ENCODE measurements at places on chromosomes 3 and 15. TPM values are rescaled to one million over a fixed set of nuclear protein-coding genes. Genes with fewer than 3 reads are reported as not detected.

GRK7 gene
- not detected for polyA plus RNA-seq

GRCh38 chr3:163011596-163011995 is 1515.0 kb downstream of the OTOL1 start:
- DNase-seq = no peak

AVEN gene
- 25.3 TPM for polyA plus RNA-seq

DNA sequence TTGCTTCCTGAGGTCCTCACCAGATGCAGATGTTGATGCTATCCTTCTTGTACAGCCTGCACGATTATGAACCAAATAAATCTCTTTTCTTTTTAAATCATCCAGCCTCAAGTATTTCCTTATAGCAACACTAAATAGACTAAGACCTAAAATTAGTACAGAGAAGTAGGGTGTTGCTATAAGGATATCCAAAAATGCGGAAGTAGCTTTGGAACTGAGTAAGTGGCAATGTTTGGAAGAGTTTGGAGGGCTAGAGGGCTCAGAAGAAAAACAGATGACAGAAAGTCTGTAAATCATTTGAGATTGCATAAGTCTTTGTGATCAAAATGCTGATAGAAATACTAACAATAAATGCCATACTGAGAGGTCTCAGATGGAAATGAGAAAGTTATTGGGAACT is 894.9 kb downstream of the DIPK2A start:
- no peak for DNase-seq

- DNase-seq = no peak
These were observed 47.2 kb downstream of the CCDC33 start for GRCh38 chr15:74283368-74283767.

GRCh38 chr3:61617651-61618050 is 56.3 kb downstream of the PTPRG start:
- no peak for DNase-seq

PDCD6IP gene
- 149 TPM for polyA plus RNA-seq

TM6SF1 gene
- 0.12 TPM for polyA plus RNA-seq

DNA sequence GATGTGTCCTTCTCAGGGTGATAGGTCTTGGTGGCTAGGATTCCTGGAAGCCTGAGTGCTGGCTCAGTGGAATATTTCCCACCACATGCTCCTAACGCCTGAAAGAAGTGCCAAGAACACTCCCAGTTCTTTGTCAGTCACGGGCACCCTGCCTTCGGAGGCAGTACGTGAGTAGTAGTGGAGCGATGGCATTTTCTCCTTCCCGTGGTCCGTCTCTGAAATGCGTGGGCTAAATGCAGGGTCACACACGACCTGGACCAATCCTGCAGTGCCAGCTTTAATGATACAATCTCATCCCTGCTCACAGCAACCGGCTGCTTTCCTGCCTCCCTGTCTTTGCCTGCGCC is 14.5 kb downstream of the H1-8 start:
- DNase-seq = no peak

- DNase-seq = no peak
These were observed 261.3 kb upstream of the NR2E3 start for GRCh38 chr15:71549091-71549490.

- DNase-seq = peak; percentile 52
These were observed 90.2 kb downstream of the ARNT2 start for GRCh38 chr15:80494351-80494751.

GXYLT2 gene
- 2.0 TPM for polyA plus RNA-seq

GRCh38 chr3:197949778-197950676 is at the start of gene RPL35A:
RPL35A (plus strand) TSS chr3:197950190; CDS start chr3:197950968, 778 bp downstream.
- peak; percentile 78 for DNase-seq

CLDN18 gene
- not detected for polyA plus RNA-seq

GRCh38 chr3:174821477-174821876 is 37.7 kb upstream of the NAALADL2 start:
- no peak for DNase-seq

TMEM42 gene
- 9.3 TPM for polyA plus RNA-seq

TMEM40 gene
- 0.07 TPM for polyA plus RNA-seq

DNA sequence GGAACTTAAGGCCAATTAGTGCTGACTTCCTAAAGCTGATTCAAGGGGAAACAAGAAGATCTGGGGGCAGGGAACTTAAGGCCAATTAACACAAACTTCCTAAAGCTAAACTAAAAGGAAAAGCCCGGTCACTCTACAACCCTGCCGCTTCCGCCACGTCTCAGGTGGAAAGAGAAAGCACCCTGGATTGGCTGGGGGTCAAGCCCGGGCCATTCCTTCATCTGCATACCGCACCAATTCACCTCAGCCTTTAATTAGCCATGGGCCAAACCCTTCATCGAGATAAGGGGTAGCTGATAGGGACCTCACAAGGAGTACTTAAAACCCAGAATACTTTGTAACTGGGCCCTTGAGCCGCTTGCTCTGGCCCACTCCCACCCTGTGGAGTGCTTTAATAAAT is 14.4 kb downstream of the TMPRSS7 start:
- no peak for DNase-seq

DNA sequence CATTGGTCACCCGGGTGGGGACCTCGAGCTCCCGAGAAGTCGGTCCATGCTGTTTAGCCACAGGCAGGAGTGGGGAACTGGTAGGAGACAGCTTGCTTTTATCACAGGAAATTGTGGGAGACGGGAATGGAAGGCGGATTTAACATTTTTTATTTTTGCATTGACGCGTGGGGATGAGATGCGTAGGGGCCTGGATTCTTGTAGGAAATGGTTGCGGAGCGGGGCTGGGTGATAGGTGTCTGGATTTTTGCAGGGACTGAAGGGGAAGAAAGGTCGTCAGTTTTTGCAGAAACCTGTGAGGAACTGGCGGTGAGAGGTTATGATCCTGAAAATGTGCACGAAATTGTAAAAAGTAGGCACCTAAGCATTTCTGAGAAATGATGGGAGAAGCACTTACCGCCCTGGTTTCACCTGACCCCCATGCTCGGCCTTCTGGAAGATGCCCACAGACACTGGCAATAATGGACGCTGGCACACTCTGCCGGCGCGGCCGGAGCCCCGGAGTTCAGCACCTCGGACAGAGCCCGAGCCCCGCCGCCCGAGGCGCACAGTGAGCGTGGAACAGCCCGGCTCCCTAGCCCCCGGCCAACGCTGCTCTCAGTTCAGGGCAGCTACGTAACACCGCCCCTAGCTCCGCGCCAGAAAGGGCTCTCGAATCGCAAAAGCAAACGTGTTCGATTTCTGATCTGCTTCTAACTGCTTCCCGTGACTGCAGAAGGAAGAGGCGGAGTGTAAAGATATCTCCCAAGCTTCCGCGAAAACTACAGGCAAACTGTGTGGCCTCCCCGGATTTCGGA is 928 bp downstream of the ANKRD34C start:
- peak; percentile 42 for DNase-seq

DNA sequence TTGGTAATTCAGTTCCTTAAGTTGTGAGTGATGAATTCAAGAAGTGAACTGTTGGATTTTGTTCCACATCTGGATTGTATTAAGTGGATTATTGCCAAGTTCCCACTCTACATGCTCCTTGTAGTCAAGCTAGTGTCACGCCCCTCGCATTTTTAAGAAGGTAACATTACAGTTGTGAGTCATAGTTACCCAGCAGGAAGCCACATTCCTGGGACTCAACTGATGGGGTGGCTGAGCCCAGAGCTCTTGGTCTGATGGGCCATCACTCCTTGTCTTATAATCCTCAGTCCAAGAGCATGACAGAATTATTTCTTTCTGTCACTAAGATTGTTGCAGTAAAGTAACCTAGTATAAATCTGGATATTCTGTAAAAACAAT is 102.7 kb downstream of the PTPRG start:
- DNase-seq = peak; percentile 36

USP19 gene
- polyA plus RNA-seq = 20.1 TPM

GRCh38 chr15:53588773-53589172 is 170.7 kb downstream of the WDR72 start:
- peak; percentile 25 for DNase-seq

- no peak for DNase-seq
These were observed 15.3 kb upstream of the RTP4 start for GRCh38 chr3:187352581-187353575.

GRCh38 chr3:157660847-157661246 is 157.6 kb upstream of the VEPH1 start:
- no peak for DNase-seq

- DNase-seq = no peak
These were observed 75.9 kb downstream of the GABRG3 start for GRCh38 chr15:27046880-27047279.

DNA sequence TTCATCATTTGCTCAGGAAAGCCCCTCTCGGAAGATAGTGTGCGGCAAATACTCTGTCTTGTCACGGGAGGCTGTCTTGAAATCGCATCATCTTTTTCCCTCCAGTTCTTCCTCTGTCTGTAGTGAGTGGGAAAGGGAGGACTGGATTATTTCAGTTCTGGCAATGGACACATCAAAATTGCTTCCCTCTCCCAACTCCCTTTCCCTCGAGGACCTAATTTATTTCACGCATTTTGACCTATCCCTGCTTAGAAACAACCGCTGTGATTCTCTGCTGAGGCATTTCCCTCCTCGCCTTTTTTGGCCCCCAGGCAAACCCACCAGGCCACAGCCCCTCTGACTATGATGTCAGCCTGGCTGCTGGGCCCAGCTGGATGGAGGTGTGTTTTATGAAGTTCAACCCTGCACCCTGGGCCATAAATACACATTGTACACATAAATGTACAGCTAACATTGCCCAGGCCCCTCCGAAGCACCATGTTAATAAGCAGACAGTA is 138.7 kb upstream of the LRTM1 start:
- no peak for DNase-seq

GMNC gene
- not detected for polyA plus RNA-seq

GRCh38 chr15:88249220-88249619 is 7.3 kb downstream of the NTRK3 start:
- DNase-seq = no peak

DNA sequence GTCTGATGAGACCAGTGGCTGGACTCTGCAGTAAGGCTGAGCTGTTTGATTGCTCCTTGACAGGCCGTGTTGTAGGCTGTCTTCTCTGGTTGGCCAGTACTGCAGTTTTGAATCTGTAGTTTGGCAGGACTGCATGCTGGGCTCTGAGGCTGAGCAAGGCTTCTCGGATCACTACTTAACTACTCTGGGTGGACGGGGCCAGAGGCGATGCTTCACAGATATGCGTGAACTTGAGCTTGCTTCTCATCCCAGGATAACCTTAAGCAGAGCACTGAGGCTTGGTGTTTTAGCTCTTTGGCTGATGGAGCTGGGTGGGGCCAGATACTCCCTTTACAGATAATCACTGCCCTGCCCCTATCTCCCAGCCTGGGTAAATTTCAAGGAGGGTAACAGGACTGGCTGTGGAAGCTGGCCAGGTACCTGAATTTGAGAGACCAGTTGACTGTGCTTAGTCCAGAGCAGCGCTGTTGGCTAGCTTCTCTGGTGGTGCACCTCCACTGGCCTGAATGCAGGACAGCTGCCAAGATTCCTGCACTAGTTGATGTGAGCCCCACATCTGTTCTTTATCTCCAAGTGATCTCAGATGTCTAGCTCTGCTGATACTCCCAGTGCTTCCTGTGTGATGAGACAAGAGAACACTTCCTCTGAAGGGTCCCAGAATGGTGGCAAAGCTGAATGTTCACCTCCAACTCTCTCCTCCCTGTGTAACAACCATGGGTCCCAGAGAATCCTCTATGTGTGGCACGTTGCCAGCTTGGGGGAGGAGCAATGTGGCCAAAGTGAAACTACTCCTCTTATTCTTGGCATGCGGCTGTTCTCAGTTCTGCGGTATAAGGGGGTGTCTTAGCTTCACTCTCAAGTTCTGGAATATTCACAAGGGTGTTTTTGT is 37.9 kb downstream of the RPL39L start:
- DNase-seq = peak; percentile 8

GOLGA6L4 gene
- polyA plus RNA-seq = 1.8 TPM

DNA sequence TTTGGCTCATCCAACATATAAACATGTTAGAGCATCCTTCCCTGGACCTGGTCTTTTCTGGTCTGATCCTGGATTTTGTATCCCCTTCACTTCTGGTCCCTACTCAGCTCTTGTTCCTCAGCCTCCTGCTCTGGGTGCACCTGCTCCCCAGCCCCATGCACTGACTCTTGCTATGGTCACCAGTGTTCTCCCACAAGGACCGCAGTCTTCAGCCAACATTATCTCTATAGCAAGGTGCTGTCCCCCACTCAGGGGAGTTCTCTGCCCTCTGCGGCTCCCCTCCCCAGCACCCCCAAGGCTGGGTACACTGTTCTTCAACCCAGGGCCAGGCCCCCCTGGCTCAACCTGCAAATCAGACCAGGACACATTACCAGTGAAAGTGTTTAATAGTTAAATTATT is 80.2 kb downstream of the SEC22A start:
- DNase-seq = no peak
